ENCODE measurements at places on chromosomes 13 and 19.

DNA sequence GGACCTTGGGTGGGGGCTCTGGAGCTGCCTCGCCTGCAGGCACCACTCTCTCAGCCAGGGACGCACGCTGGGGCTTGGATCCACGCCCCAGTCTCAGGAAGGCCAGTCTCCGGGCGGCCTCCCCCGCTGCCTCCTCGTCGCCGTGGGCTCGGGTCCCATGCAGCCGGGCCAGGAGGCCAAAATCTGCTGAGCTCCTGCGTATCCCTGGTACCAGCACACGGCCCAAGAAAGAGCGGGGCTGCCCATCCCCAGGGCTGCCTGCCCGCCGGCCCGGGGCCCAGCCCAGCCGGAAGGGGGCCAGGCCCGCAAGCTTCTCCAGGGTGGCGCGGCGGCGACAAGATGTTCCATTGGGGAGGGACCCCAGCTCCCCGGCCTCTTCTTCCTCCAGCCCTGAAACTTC, 6.7 kb downstream of the EXOC3L2 start:
- DNase-seq = no peak

DNA sequence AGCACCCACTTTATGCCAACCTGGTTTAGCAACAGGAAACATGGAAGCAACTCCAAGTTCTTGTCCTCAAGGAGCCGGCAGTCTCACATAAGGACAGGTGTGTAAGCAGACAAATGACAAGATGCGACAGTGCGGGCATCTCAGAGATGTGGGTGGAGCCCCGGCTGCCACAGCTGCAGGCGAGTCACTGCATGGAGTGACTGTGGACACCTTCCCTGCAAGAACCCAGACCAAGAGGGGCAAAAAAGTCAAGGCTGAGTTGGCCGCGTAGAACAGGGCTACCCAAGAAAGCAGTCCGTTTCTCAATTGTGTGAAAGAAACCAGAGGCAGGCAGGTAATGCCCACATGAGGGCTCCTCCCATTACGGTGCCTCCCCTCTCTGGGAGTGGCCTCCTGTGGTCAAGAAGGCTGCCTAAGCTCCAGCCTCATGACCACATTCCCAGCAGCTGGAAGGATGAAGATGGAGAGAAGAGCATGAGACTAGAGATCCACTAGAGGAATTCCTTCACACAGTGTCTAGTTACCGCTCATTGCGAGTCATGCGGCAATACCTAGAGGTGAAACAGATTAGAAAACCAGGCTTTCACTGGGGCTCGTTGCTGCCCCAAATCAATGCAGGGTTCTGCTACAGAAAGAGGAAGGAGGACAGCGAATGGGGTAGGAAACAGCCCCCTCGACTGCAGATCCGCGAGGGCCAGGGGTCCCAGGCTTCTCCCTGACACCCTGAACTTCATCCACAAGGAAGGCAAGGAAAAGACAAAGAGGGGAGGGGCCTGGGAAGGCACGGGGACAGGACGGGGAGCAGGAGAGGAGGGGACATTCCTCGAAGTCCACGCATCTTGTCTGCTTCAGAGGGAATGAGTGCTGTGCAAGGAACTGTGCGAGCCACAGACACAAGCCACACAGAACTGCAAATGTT, 80.2 kb downstream of the SPACA7 start:
- DNase-seq = no peak

DNA sequence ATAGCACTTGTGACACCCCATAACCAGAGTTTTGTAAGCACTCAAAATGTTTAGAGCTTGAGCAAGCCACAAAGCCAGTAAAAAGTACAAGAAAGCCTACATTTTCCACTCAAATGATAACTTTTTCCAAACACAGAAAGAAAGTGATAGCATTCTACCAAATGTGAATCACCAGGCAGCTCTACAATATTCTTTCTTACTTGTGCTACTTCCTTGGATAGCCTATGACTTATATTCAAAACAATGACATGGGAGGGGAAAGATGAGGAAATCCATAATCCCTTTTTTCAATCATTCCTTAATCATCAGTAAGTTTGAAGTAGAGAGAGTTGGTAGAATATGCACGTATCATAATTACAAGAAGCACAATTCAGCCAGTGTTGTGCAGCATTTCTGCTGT, 650.8 kb upstream of the PCDH9 start:
- DNase-seq = no peak

DNA sequence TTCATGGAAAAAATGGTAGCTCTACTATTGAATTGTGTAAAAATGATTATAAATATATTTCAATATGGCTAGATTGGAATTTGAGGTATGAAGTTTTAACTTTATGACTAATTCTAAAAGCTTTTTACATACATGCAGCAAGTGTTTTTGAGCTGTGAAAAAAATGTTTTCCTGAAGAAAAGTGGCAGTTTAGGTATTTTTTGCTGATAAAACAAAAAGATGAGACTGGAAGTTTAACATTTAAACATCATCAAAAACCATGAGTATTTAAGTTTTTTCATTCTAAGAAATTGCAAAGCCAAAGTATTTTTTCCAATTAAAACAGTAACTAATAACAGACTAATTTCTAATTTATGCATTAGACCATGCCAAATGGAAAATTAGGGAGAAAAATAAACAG, 751.1 kb downstream of the FGF9 start:
- DNase-seq = no peak
